ENCODE measurements at places on chromosomes 6 and 20.

- H3K4me1 ChIP-seq, result peaks cover 12% of the 10 kb centered on the region
- H3K27ac ChIP-seq, result no peak overlapping the region
- no peak overlapping the region for H3K4me3 ChIP-seq
- H3K27me3 ChIP-seq, result no peaks in the 10 kb centered on the region
These were observed 423.5 kb downstream of the GJA1 start for GRCh38 chr6:121858986-121859385.

- no peak for DNase-seq
- no peaks in the 10 kb centered on the region for H3K36me3 ChIP-seq
- no peaks in the 10 kb centered on the region for H3K4me1 ChIP-seq
- no peak overlapping the region for H3K27ac ChIP-seq
These were observed 150.3 kb downstream of the SYCP2 start for GRCh38 chr20:59782986-59783640.

GRCh38 chr6:45398075-45398813, 20.5 kb upstream of the SUPT3H start:
- H3K27ac ChIP-seq, result no peak overlapping the region
- H3K4me1 ChIP-seq, result no peaks in the 10 kb centered on the region
- no peaks in the 10 kb centered on the region for H3K36me3 ChIP-seq
- no peak overlapping the region for H3K4me3 ChIP-seq

GRCh38 chr6:22737331-22737730, 168.0 kb downstream of the HDGFL1 start:
- DNase-seq, result no peak
- no peak overlapping the region for H3K4me3 ChIP-seq
- peaks cover 6% of the 10 kb centered on the region for H3K4me1 ChIP-seq
- H3K27me3 ChIP-seq, result no peaks in the 10 kb centered on the region
- H3K27ac ChIP-seq, result no peak overlapping the region

DNA sequence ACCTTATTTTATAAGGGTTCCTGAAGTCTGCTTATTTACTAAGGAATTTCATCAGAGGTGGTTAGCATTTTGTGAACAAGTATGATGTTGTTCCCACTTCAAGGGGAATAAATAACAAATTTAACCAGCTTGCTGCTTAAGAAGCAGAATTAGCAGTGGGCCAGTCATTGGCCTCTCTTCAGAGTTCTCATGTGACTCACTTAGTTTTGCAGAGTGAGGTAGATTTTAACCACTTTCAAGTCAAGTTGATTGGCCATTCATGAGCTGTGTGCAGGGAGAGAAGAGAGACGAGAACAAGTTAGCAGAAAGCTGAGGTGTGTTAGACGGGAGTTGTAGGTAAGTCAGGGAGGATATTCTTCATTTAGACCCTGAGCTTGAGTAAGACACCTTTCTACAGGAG, 18.1 kb downstream of the TOP1 start:
- H3K36me3 ChIP-seq, result no peaks in the 10 kb centered on the region
- H3K4me1 ChIP-seq, result peaks cover 53% of the 10 kb centered on the region
- DNase-seq, result no peak
- no peaks in the 10 kb centered on the region for H3K27me3 ChIP-seq
- H3K27ac ChIP-seq, result no peak overlapping the region

GRCh38 chr6:160391419-160392116, 43.4 kb downstream of the SLC22A3 start:
- H3K27ac ChIP-seq, result peak overlapping the region; percentile 53
- peaks cover 84% of the 10 kb centered on the region for H3K4me1 ChIP-seq
- no peak overlapping the region for H3K4me3 ChIP-seq
- H3K36me3 ChIP-seq, result no peaks in the 10 kb centered on the region
- DNase-seq, result no peak

- no peaks in the 10 kb centered on the region for H3K4me1 ChIP-seq
- no peak for DNase-seq
- no peaks in the 10 kb centered on the region for H3K36me3 ChIP-seq
- no peaks in the 10 kb centered on the region for H3K27me3 ChIP-seq
- no peak overlapping the region for H3K27ac ChIP-seq
These were observed 28.4 kb downstream of the COL19A1 start for GRCh38 chr6:69894578-69895347.

GRCh38 chr6:152981989-152982903, 595 bp downstream of the FBXO5 start:
- no peaks in the 10 kb centered on the region for H3K36me3 ChIP-seq
- no peaks in the 10 kb centered on the region for H3K27me3 ChIP-seq
- no peak overlapping the region for H3K27ac ChIP-seq
- peak overlapping the region; percentile 99 for H3K4me3 ChIP-seq
- no peak for DNase-seq

- no peak overlapping the region for H3K4me3 ChIP-seq
- no peaks in the 10 kb centered on the region for H3K36me3 ChIP-seq
- H3K4me1 ChIP-seq, result no peaks in the 10 kb centered on the region
These were observed 262.8 kb upstream of the MAN1A1 start for GRCh38 chr6:119612176-119612891.

DNA sequence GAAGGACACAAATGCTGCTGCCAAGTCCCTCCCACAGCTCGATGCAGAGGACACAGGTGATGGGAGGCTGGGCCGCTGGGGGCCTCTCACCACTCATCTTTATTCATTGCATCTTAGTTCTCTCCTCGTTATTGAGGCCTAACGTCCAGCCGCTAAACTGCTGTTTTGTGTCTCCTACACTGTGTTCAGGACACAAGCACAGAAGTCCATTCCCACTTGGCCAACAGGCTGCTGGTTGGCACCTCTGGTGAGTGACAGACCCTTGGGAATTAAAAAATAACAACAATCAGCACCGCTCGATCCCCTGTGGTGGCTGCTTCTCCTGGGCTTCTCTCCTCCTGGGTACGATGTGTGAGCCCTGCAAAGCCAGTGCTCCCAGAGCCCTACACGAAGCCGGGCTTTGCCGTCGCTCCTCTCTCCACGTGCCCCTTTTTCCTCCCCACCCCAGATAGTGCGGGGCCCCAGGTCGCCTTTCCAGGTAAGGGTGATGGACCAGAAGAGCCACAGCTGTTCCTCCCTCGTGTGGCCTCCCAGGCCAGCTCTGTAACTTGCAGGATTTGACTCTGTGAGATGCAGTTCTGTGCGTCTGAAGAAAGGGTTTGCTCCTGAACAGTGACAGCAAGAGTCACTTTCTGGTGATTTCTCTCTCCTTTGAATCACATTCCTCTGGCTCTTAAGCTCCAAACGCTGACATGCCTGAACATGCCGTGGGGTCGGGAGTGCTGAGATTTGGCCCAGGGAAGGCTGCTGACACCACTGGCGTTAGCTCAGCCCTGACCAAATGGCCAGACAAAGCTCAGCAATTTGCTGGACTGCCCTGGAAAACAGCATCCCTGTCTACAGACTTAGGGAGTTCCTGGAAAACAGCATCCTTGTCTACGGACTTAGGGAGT, 59.3 kb downstream of the DLL1 start:
- no peak for DNase-seq
- no peaks in the 10 kb centered on the region for H3K4me1 ChIP-seq
- no peak overlapping the region for H3K27ac ChIP-seq

- H3K36me3 ChIP-seq, result no peaks in the 10 kb centered on the region
- H3K4me1 ChIP-seq, result peaks cover 11% of the 10 kb centered on the region
- no peaks in the 10 kb centered on the region for H3K27me3 ChIP-seq
- peak overlapping the region; percentile 11 for H3K27ac ChIP-seq
These were observed 17.2 kb upstream of the FAM50B start for GRCh38 chr6:3831761-3832530.

DNA sequence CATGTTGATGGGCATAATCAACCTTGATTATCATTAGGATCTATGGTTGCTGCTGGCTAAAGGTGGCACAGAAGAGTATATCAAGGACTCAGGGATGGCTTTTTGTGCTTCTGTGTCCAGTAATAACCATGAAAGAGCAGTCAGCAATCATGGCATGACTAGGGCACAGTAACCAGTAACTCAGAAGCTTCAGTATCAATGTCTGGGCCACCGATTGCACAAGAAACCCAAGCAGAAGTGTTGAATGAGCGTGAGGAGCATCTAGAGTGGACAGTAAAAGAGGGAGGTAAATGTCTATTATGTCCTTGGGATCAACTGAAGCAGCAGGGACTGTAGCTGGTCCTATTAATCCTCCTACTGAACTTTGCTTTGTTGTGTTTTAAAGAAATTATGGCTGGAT, 81.5 kb upstream of the F13A1 start:
- no peaks in the 10 kb centered on the region for H3K27me3 ChIP-seq
- no peak for DNase-seq
- no peaks in the 10 kb centered on the region for H3K4me1 ChIP-seq
- no peaks in the 10 kb centered on the region for H3K36me3 ChIP-seq
- no peak overlapping the region for H3K4me3 ChIP-seq

DNA sequence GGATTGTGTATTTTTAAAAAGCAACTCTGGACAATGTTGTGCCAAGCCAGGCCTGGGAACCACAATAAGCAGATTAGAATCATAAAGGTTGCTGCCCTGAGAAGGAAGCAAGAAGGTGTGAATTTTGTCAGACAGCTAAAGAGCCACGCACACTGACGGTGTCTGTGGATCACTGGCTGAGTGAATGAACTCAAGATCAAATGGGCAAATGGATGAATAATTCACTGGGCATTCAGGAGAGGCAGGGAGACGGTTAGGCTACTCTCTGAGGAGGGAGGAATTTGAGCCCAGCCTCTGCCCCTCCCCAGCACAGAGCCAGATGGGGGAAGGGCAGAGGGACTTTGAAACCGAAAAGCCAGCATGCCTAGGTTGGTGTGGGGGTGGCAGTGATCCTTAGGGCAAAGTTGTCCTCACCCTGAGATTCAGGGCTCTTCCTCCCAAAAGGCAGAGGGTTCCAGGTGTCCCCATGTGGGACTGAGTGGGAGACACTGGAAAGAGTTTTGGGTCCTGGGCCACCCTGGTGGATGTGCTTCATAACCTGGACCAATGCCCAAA, 19.5 kb upstream of the SLC22A7 start:
- no peaks in the 10 kb centered on the region for H3K4me1 ChIP-seq
- H3K36me3 ChIP-seq, result no peaks in the 10 kb centered on the region
- no peaks in the 10 kb centered on the region for H3K27me3 ChIP-seq
- DNase-seq, result no peak
- H3K4me3 ChIP-seq, result no peak overlapping the region
- no peak overlapping the region for H3K27ac ChIP-seq

GRCh38 chr6:80641591-80641990, 535.1 kb downstream of the BCKDHB start:
- no peaks in the 10 kb centered on the region for H3K27me3 ChIP-seq
- no peak for DNase-seq
- no peaks in the 10 kb centered on the region for H3K4me1 ChIP-seq
- H3K36me3 ChIP-seq, result no peaks in the 10 kb centered on the region
- no peak overlapping the region for H3K27ac ChIP-seq

DNA sequence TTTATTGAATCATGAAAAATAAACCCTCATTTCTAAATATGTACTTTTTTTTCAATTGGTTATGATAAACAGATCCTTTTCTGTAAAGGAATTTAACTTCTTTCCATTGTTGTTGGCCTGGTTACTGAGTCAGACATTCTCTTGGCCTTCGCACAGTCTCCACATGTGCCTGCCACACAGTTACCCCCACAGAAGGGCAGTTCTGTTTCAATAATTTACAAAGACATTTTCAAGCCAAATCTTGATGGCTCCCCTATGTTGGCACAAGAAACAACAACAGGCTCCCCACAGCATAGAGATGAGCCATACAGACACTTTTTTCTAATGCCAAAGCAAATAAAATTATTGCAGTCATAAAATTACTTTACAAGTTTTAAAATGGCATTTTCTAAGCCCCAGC, 55.6 kb upstream of the BEND6 start:
- H3K27ac ChIP-seq, result peak overlapping the region; percentile 25
- H3K4me1 ChIP-seq, result no peaks in the 10 kb centered on the region
- DNase-seq, result no peak
- no peak overlapping the region for H3K4me3 ChIP-seq
- H3K36me3 ChIP-seq, result no peaks in the 10 kb centered on the region

GRCh38 chr20:57503035-57503658, 21.8 kb downstream of the CTCFL start:
- no peaks in the 10 kb centered on the region for H3K27me3 ChIP-seq
- DNase-seq, result no peak
- H3K36me3 ChIP-seq, result no peaks in the 10 kb centered on the region
- H3K27ac ChIP-seq, result no peak overlapping the region

- H3K27me3 ChIP-seq, result no peaks in the 10 kb centered on the region
- no peaks in the 10 kb centered on the region for H3K36me3 ChIP-seq
- no peak overlapping the region for H3K27ac ChIP-seq
- H3K4me3 ChIP-seq, result no peak overlapping the region
- DNase-seq, result no peak
These were observed 161.7 kb upstream of the AFDN start for GRCh38 chr6:167664678-167665660.

- no peak overlapping the region for H3K4me3 ChIP-seq
- no peak overlapping the region for H3K27ac ChIP-seq
- no peaks in the 10 kb centered on the region for H3K36me3 ChIP-seq
- no peaks in the 10 kb centered on the region for H3K27me3 ChIP-seq
- DNase-seq, result no peak
These were observed 2.6 kb upstream of the IYD start for GRCh38 chr6:150366118-150366778.

DNA sequence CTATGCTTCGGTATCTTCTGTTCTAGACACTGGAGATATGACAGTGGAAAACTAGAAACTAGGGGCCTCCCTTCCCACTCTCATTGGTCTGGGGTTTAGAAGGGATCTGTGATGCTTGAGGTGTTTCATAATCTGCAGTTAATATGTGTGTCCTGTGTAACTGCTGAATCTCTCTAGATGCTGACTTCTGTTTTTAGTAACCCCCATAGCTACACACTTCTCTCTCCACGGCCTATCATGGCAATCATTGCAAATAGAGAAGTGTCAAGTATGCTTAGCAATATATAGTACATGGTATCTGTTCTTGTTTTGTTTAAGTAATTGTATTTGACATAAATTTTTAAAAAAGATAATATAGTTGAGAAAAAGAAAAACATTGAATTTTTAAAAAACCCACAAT, 394.6 kb upstream of the MMS22L start:
- no peaks in the 10 kb centered on the region for H3K4me1 ChIP-seq
- no peaks in the 10 kb centered on the region for H3K27me3 ChIP-seq
- DNase-seq, result no peak
- no peak overlapping the region for H3K4me3 ChIP-seq
- no peak overlapping the region for H3K27ac ChIP-seq
- no peaks in the 10 kb centered on the region for H3K36me3 ChIP-seq

Data from thoracic aorta (tissue), 2 donors.